Stimulated activated CD8-positive, alpha-beta memory T cell treated with anti-CD3 and anti-CD28 coated beads, Interleukin-4, amount 100 ng/mL, for 4 hours (primary cell): ENCODE measurements at places on chromosomes 4 and X.

GRCh38 chrX:19839770-19840254, 47.6 kb downstream of the SH3KBP1 start:
- no peak for DNase-seq

DNA sequence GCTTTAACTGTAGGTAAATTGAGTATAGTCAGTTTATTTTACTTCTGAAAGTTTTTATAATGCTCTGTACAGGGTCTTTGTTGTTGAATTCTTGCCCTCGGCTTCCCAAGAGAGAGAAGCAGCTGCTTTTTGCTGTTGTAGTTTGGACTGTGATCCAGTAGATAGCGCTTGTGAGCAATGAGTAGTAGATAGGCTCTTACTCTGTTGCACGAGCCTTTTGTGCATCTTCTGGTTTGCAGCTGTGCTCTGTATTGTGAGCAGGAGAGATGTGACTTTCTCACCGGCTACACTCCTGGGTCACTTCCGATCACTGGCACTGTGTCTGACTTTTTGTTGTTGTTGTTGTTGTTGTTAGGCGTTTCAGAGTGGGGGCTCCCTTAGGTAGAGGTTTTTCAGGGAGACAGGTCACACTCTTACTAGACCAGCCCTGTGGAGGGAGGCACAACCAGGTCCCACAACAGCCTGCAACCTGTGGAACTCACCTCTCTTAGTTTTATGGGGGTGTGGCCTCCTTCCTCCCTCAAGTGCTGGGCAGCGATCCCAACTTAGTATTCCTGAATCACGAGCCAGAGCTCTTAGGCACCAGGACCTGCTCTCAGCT, 822.1 kb upstream of the GALNTL6 start:
- no peak for DNase-seq

- no peak for DNase-seq
Measured at GRCh38 chrX:125398959-125399440, 79.3 kb downstream of the TEX13C start.

GRCh38 chr4:78687818-78688217, 88.3 kb upstream of the BMP2K start:
- no peak for DNase-seq

- DNase-seq = no peak
Measured at GRCh38 chr4:7002336-7002735, 40.8 kb upstream of the TADA2B start.
